ENCODE measurements at places on chromosomes 2 and 18.

DNA sequence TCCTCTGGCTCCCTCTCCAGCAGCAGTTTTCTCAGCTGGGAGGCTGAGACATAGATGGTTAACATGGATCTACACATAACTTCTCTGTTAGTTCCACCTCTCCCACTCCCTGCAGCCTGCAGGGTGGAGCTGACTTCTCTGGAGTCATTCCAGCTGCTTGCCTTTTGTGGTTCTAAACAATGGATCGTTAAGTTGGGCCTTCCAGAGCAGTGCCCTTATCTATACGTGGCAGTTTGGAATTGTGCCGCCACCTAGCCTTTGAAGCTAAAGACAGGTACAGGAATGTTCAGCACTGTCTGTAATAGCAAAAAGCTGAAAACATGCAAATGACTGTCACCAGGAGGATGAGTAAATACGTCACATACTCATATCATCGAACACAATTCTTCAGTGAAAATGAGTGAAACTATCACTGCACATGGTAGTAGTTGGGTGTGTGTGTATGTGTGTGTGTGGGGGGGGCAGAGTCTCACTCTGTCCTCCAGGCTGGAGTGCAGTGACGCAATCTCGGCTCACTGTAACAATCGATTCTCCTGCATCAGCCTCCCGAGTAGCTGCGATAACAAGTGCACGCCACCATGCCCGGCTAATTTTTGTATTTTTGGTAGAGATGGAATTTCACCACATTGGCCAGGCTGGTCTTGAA is 50.3 kb downstream of the SH2D6 start:
- DNase-seq, result no peak

DNA sequence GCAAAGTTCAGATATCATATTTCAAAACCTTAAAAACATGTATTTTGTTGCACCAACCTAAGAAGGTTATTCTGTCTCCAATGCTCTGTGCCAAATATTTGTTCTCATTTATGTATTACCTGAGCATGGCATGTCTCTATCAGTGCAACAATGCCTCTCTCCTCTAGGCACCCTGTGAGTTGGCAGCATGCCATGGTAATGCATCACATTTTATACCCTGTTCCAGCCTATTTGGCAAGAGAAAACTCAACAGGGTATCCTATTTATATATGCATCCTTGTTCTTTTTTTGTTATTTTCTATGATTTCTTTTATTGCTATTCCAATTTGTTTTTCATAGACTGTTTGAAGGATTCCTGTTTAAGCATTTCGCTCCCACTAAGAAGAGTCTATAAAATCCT is 126.3 kb upstream of the NRXN1 start:
- no peak for DNase-seq

DNA sequence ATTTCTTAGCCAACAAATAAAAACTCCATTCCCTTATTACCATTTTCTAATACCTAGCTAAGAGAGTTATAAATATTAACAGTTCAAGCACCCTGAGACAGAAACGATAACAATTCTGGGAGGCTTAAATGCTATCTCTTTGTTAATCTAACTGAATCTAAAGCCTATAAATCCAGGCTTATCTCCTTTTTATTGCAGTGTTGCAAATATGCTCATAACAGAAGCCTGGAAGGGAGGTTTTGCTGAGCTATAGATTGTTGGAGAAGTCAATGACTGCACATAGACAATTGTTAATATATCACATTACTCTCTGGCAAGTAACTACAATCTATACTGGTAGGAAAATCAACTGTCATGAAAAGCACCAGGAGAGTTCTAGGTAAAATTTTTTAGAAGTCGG is 30.2 kb downstream of the ATF2 start:
- no peak for DNase-seq

GRCh38 chr18:3051718-3052410 is 38.9 kb upstream of the LPIN2 start:
- DNase-seq, result no peak

DNA sequence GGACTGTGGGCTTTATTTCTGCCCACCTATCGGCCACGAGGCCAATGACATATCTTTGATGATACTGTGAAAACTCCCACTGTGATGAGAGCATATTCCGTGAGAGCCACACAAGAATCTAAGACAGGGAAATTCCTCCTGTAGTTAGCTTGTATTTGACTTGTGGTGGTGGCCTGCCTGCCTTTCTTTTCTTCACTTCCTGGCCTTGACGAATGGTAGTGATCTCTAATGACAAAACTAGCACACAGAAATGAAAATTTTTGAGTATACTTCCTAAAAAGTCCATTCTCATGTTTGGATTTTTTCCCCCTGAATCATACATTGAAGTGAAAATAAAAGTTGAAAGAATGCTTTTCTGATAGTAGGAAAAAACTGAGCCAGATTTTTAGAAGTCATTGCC is 94.4 kb downstream of the MGAT5 start:
- DNase-seq, result no peak

- DNase-seq, result no peak
These were observed 251.2 kb upstream of the PARD3B start for GRCh38 chr2:204293884-204294747.

- DNase-seq, result no peak
These were observed 55.2 kb upstream of the FAM136A start for GRCh38 chr2:70356941-70357683.

GRCh38 chr2:169803480-169803879 is 4.8 kb downstream of the SSB start:
- no peak for DNase-seq

DNA sequence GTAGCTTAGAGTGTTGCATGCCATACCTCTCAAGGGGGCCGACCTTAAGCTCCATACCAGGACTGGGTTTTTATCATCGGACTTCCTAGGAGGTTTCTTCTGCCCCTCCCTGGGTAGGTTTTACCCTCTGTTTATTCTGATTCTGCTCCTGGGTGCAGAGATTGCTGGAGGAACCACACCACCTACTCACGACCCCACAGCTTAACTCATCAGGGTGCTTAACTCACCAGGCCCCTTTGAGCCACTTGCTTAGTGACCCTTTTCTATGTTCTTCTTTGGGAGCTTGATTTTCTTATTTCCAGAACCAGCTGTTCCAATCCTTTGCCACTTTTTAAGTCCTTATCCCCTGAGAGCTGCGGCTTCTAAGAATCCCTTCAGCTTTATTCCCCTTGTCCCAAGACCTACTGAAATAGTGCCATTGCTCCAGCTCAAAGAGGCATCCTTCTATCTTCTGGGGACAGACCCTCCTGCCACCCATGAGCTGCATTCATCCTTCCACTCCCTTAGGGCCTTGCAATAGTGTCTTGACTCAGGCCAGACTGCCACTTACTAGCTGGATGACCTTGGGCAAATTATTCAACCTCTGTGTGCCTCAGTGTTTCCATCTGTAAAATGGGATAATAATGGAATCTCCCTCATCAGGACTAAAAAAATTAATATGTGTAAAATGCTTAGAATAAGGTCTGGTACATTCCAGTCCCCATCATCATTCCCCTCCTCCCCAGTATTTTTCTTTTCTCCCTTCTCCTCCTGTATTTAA is 5.8 kb downstream of the OXER1 start:
- DNase-seq, result no peak

- peak; percentile 68 for DNase-seq
These were observed 17.0 kb downstream of the THNSL2 start for GRCh38 chr2:88187038-88187676.

GRCh38 chr2:43569921-43570320 is 25.9 kb downstream of the THADA start:
- DNase-seq, result no peak

- DNase-seq, result no peak
These were observed 104.5 kb downstream of the OSBPL6 start for GRCh38 chr2:178298785-178299212.

DNA sequence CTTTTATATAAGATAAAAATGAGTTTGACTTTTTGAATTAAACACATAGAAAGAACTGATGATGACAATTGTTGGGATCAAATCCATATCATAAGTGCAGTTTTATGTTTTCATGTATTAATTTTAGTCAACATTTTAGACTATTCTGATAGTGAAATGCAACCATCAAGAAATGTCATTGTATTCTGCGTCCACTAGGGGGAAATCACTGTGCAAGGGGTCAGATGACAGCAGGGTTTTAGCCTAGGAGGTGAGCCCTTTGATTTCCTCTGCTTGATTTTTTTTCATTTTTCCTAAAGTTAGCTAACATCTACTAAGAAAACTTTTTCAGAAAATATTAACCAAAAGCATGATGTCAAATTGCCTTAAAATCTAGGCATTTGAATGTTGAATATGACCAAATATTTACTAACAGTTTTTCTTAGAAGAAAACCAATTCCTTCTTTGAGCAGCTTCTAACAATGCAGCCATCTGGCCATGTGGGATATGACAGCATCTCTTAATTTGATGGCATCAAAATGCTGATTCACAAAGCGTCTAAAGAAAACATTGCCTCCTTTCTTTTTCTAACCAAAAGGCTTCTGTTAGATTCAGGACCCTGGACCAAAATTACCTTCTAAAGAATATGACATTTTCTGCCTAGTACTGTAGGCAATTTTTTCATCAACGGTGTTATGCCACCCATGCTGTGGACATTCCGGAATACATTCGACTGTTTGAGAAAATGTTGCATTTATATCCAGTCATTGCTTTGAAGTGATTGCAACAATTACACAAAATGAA is 141.5 kb downstream of the SPHKAP start:
- no peak for DNase-seq

DNA sequence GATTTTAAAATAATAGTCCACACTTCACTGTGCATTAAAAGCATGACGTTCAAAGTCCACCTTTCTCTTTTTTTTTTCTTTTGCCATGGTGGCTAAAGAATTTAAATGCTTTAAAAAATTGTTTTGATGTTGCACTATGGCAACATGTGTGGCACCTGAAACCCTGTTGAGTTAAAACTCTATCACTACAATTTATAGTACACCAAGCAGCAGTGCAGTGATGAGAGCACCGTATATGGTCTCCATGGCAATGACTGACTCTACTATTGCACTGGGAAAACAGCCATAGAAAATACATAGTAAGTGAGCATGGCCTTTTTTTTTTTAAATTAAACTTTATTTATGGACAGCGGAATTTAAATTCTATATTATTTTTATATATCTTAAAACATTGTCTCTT is 298.8 kb downstream of the FIGN start:
- DNase-seq, result no peak

Measured in 8988T (cell line).